Activated naive CD4-positive, alpha-beta T cell treated with anti-CD3 and anti-CD28 coated beads, Interleukin-2, amount 10 ng/mL, durations not matched to agents 5 hours and 36 hours (primary cell): ENCODE measurements at places on chromosomes 5 and 9. TPM values are rescaled to one million over a fixed set of nuclear protein-coding genes. Genes with fewer than 3 reads are reported as not detected.

The TSSK1B gene
- not detected for total RNA-seq

The ARID3C gene
- total RNA-seq = not detected

The BARHL1 gene
- not detected for total RNA-seq

The SLCO6A1 gene
- not detected for total RNA-seq

The SLC46A2 gene
- total RNA-seq = not detected

The ADAMTS16 gene
- not detected for total RNA-seq

The PHF24 gene
- total RNA-seq = not detected

The SLC6A3 gene
- total RNA-seq = not detected
